ENCODE measurements at places on chromosomes 2 and 18. TPM values are rescaled to one million over a fixed set of nuclear protein-coding genes. Genes with fewer than 3 reads are reported as not detected.

The ACVR1C gene
- 0.08 TPM for total RNA-seq

The TUBA4B gene
- total RNA-seq = 0.33 TPM

The DUSP2 gene
- total RNA-seq = 0.53 TPM

The HOXD8 gene
- total RNA-seq = 5.1 TPM

The PKDCC gene
- 21.8 TPM for total RNA-seq

The LAMA3 gene
- total RNA-seq = 51.0 TPM

The POTEI gene
- not detected for total RNA-seq

The STAT4 gene
- 4.3 TPM for total RNA-seq

The ZNF521 gene
- total RNA-seq = not detected

The CNDP1 gene
- not detected for total RNA-seq
